ENCODE measurements at places on chromosomes 4 and X. TPM values are rescaled to one million over a fixed set of nuclear protein-coding genes. Genes with fewer than 3 reads are reported as not detected.

MAGEB10 gene
- total RNA-seq = not detected

- DNase-seq = no peak
Observed at GRCh38 chr4:168632301-168632725, 135.5 kb downstream of the PALLD start.

DNA sequence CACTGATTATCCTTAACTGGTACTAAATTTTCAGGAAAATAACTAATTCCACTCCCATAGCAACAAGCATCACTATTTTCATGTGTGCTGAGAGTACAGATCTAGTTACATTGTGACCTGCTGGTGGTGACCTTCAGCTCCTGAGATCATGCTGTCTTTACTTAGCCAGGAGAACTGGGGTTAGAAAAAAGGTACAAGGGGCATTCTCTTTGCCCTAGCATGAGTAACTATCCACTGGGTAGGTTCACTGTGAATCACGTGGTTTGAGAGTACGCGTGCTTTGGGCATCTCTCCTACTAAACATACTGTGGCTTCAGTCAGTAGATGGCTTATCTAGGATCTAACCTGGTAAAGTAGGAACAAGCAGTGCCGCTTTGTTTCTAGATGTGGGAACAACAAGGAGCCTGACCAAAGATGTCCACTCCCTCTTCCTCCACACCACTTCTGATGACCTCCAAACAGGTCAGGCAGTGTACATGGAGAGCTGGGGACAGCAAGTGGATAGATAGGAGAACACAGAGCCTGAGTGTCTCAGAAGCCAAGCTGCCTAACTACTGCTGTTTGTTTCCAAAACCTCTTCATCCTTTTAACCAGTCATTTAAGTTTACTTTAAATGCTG lies 90.2 kb downstream of the CBR4 start:
- no peak for DNase-seq

DNA sequence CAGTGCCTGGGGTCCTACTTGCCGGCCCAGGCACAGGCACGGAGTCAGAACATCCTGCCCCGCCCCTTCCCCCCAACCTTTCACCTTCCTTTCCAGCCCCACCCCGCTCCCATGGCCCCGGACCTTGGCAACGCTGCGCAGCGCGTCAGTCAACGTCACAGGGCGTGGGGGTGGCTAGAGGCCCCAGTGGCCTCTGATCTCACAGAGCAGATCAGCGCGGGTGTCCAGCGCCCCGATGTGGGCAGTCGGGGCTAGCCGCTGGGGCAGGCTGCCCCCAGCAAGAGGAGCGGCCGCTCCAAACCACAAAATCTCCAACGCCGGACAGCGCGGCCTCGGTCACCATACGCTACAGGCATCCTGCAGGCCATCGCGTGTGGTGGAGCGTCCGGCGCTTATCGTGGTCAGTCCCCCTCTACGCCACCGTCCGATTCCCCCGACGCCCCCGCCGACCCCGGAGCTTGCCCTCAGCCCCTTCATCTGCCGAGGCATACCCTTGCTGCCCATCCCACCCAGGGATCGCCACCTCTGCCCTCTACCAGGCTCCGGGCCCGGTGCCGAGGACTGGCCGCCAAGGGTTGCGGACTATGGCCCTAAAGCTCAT lies 69.6 kb upstream of the APOOL start:
- DNase-seq = no peak

Measured in sigmoid colon (tissue), 7 donors.